ENCODE measurements at places on chromosomes 12 and 14.

GRCh38 chr14:103014466-103015228 is 42.7 kb downstream of the CDC42BPB start:
- DNase-seq: peak; percentile 49

GRCh38 chr12:54029529-54030441 is 1.5 kb downstream of the HOXC6 start:
- DNase-seq: no peak

- no peak for DNase-seq
These were observed 88.8 kb downstream of the ATXN7L3B start for GRCh38 chr12:74626397-74626796.

- no peak for DNase-seq
These were observed 28.2 kb downstream of the SERPINA11 start for GRCh38 chr14:94424371-94424770.

GRCh38 chr12:52182898-52183543 is 8.8 kb downstream of the KRT80 start:
- peak; percentile 60 for DNase-seq

DNA sequence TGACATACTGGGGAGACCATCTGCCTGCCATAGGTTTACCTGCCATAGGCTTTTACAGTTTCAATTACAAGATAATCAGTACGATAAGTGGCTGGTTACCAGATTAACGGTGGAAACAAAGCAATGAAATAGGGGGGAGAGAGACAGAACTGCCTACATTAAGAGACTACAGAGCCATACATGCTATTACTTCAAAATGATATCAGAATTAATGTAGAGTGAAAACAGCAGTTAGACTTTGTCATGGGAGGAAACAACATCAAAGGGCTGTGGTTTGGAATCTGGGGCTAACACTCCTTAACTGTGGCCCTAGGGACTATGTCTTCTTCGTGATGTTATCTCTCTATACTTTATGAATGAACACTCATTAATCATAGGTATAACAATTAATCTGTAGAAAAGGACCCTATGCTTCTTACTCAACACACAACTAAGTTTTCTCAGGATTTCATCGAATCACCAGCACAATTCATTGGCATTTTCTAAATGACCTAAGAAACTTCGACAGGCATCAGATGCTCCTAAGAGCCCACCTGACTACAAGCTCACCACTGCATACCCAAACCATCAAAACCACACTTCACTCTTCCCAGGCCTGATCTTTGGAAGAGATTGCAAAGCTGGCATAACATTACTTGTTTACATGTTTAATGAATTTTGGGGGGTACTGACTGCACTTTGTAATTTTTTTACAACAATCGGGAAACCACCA is 475.6 kb upstream of the SOX5 start:
- DNase-seq: peak; percentile 43

- DNase-seq: no peak
These were observed 3.4 kb downstream of the ARID2 start for GRCh38 chr12:45732936-45733335.

DNA sequence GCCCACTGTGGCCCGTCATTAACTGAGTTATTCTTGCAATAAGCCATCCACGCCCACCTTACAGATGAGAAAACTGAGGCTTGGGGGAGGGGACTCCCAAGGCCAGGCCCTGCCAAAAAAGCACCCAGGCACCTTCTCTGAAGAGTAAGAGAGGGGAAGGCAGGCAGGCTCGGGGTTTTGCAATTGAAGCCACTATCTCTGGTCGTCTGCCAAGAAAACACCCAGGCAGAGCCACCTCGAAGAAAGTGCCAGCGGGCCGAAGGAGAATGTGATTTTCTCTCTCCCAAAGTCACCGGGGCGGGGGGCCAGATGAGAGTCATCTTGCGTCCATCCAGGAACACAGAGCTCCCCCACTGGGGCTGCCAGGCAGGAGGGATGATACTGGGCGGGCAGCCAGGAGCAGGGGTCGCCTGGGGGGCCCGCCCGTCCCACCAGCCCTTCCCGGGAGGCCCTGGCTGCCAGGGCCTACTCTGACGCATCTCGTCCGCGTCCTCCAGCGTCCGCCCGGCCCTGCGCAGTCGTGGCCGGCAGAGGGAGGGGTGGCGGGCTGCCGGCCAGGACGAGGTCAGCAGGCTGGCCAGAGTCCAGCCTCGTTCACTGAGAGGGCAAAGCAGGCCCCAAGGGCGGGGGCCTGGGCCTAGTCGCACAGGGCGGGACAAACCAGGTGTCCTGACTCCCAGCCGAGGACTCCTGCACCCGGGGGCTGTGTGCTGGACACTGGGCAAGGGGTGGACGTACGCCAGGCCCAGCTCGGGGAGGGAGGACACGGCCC is 74.3 kb downstream of the RFLNA start:
- no peak for DNase-seq
